Activated CD8-positive, alpha-beta memory T cell treated with anti-CD3 and anti-CD28 coated beads, Interleukin-2, amount 10 ng/mL, durations not matched to agents 7 days and 5 days (primary cell): ENCODE measurements at places on chromosomes 7 and 10. TPM values are rescaled to one million over a fixed set of nuclear protein-coding genes. Genes with fewer than 3 reads are reported as not detected.

DNA sequence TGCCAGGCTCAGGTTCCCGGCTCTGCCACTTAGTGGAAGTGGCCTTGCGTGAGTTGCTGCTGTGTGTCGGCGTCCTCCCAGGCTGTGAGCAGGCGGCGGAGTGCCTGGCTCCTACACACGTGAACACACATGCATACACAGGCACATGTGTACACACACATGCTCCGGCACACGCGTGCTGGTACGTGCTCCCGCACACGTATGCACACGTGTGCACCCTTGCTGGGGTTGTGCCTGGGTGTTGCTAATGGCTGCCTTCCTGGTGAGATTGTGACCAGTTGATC is 107.6 kb downstream of the INPP5A start:
- no peaks in the 10 kb centered on the region for H3K27me3 ChIP-seq
- H3K27ac ChIP-seq, result no peak overlapping the region
- H3K36me3 ChIP-seq, result no peaks in the 10 kb centered on the region
- no peak overlapping the region for H3K4me3 ChIP-seq
- DNase-seq, result no peak

DNA sequence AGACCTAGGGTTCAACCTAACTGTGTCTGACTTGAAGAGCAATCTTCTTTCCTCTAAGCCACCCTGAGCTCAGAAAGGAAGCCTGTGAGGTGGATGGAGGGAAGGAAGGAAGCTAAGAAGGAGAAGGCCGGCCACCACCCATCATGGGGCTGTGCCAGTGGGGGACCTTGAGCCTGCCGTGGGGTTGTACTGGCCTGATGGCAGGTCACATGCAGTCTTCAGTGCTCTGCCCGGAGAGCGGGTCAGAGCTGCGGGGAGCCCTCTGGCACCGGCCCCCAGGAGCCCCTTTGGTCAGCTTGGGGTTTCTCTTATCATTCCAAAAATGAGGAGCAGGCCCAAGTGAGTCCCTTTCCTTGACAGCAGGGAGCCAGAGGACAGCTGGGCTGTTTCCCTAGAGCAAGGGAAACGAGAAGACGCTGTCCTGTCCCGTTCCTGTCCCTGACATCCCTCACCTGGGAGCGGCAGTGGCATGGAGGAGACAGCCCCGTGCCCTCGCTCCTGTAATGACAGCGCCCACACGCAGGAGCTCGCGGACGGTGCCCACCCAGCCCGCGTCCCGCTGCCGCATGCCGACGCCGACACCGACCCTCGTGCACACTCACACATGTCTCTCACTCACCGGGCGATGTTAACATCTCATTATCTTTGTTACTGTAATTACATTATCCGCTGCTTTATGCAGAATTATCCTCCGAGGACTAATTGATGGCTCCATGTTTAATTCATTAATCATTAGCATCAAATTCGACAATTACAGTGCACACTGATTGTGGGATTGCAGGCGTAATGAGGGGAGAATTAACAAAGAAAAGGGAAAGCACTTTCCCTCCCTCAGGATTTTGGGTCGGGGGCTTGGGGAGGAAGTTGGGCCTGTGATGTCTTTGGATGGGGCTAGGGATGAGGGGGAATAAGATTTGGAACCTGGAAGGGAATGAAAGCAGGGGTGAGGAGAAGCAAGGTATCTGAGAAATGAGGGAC is 31.3 kb downstream of the GBX1 start:
- H3K27me3 ChIP-seq, result no peaks in the 10 kb centered on the region
- H3K36me3 ChIP-seq, result no peaks in the 10 kb centered on the region
- no peak overlapping the region for H3K4me3 ChIP-seq
- H3K4me1 ChIP-seq, result no peaks in the 10 kb centered on the region

DNA sequence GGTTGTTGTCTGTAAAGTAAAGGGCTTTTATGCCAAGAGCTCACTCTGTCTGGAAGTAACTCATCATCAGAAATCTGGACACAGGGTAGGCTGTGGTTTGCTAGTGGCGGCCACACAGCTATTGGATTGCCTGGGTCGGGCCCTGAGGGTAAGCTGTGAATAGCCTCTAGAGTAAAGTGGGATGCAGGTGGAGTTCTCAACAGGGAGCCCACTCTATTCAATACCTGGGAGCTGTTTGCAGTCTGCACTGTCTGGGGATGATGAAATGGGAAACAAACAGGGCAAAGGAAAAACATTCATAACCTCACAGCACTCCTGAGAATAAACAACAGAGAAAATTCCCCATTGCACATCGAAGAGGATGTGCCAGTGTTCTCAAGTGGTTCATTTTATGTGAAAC is 582.6 kb downstream of the CALN1 start:
- H3K36me3 ChIP-seq, result no peaks in the 10 kb centered on the region
- H3K4me1 ChIP-seq, result no peaks in the 10 kb centered on the region
- H3K27me3 ChIP-seq, result no peaks in the 10 kb centered on the region
- no peak for DNase-seq
- H3K4me3 ChIP-seq, result no peak overlapping the region
- H3K27ac ChIP-seq, result no peak overlapping the region

The LIPN gene
- not detected for total RNA-seq

GRCh38 chr7:18038382-18038781 is 10.7 kb upstream of the PRPS1L1 start:
- no peak overlapping the region for H3K27ac ChIP-seq
- H3K27me3 ChIP-seq, result peaks cover 3% of the 10 kb centered on the region
- no peak overlapping the region for H3K4me3 ChIP-seq
- H3K36me3 ChIP-seq, result no peaks in the 10 kb centered on the region
- no peak for DNase-seq

DNA sequence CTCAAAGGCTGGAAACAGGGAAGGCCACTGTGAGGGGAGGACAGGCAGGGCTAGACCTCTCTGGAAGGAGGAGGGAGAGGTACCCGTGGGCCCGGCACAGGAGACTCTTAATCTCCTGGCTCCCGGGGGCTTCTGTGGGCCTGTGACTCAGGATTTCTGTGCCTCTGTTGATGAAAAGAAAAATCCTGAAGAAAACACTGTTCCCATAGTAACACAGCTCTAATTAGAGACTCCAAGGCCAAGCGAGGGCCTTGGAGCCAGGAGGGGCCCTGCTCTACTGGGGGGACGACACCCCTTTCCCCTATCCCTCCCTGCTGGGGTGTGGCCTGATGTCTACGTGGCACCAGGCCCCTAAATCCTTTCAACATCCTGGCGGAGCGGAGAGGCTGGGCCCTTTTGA is 174.1 kb upstream of the TNRC18 start:
- H3K36me3 ChIP-seq, result no peaks in the 10 kb centered on the region
- DNase-seq, result no peak
- H3K27me3 ChIP-seq, result peaks cover 16% of the 10 kb centered on the region
- H3K4me1 ChIP-seq, result peaks cover 29% of the 10 kb centered on the region

The SLC26A3 gene
- total RNA-seq, result not detected

- H3K4me1 ChIP-seq, result peaks cover 16% of the 10 kb centered on the region
- no peak overlapping the region for H3K27ac ChIP-seq
- no peaks in the 10 kb centered on the region for H3K36me3 ChIP-seq
- no peak for DNase-seq
- no peak overlapping the region for H3K4me3 ChIP-seq
- peaks cover 39% of the 10 kb centered on the region for H3K27me3 ChIP-seq
Measured at GRCh38 chr10:95445223-95445836, 115.8 kb downstream of the SORBS1 start.

GRCh38 chr7:135102372-135102771 is 45.5 kb upstream of the TMEM140 start:
- no peak for DNase-seq
- no peak overlapping the region for H3K4me3 ChIP-seq
- H3K27ac ChIP-seq, result no peak overlapping the region
- H3K36me3 ChIP-seq, result no peaks in the 10 kb centered on the region

GRCh38 chr10:11162828-11163599 is 145.3 kb downstream of the CELF2 start:
- H3K36me3 ChIP-seq, result peaks cover 13% of the 10 kb centered on the region
- peaks cover 39% of the 10 kb centered on the region for H3K4me1 ChIP-seq
- DNase-seq, result peak; percentile 95
- H3K27me3 ChIP-seq, result no peaks in the 10 kb centered on the region
- H3K4me3 ChIP-seq, result no peak overlapping the region
- peak overlapping the region; percentile 97 for H3K27ac ChIP-seq

DNA sequence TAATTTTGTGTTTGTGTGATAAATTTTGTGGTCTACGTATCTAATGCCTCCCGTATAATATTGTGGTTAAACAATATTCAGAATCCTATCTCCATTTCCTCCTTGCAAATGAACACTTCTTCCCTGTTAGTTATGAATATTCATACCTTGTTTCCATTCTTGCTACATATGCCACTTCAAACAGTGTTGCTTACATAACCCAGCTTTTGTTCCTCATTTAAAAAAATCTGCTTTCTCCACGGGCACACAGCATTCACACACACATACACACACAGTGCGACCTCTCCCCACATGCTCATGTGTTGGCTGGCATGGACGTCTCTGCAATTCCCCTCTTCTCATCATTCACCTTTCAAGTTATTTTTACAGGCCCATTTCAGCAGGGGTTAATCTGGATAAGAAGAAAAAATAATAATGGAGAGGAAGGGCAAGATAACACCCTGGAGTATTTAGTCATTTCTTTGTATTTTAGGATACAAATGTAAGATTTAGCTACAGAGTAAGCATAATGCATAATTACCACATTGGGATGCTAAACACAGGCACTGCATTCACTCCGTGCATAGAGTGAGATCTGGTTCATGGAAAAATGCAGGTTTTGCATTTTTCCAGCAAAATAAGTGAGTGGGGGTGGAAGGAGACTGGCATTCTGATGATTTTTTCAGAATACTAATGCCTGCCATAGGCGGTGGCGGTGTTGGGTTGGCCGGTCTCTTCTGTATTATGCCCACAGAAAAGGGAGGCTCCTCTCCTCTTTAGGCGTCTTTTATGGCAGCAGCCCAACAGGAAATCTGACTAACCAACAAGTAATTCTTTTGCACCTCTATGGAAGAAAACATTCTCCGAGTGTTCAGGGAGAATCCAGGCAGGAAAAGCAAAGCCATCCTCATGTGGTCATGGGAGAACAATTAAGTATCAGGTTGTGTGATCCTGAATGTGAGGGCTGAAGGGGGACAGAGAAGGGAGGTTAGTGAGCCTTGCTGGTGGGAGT is 31.7 kb upstream of the ELMO1 start:
- DNase-seq, result no peak
- no peak overlapping the region for H3K27ac ChIP-seq
- peaks cover 60% of the 10 kb centered on the region for H3K27me3 ChIP-seq
- no peaks in the 10 kb centered on the region for H3K36me3 ChIP-seq
- no peaks in the 10 kb centered on the region for H3K4me1 ChIP-seq

DNA sequence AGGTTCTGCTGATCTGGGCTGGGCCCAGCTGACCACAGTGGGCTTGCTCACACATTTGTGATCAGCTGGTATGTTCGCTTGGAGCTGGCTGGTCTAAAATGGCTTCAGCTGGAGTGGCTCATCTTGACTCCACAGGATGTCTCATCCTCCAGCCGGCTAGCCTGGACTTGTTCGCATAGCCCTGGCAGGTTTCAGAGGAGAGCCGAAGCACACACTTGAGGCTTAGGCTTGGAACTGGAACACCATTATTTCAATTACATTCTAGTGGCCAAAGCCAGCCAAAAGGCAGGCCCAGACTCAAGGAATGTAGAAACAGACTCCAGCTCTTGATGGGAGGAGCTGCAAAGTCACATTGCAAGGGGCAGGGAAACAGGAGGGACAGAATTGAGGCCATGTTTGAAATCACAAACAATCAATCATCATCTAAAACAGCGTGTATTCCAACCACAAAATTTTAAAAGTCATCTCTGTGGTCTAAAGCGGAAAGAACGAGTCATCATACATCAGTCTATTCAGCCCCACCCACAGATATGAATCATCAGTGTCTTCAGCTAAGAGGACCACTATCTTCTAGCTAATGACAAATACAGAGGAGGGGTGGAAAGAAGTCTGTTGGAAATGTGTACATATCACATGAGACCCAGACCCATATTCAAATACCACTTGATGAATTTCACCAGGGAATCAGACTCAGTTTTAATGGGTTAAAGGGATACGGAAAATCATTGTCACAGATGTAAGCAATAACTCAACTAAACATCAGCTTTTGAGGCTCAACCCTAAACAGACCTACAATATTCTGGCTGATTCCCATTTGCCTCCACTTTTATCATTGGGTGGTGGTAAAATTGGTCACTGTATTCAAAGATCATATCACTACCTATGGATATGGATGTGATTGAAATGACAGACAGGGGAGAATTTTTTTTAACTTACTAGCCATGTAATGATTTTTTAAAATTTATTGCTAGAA is 139.0 kb upstream of the MKLN1 start:
- peak overlapping the region; percentile 92 for H3K27ac ChIP-seq
- H3K27me3 ChIP-seq, result no peaks in the 10 kb centered on the region
- peak; percentile 76 for DNase-seq
- peaks cover 56% of the 10 kb centered on the region for H3K4me1 ChIP-seq

- H3K4me3 ChIP-seq, result no peak overlapping the region
- no peak overlapping the region for H3K27ac ChIP-seq
- no peaks in the 10 kb centered on the region for H3K27me3 ChIP-seq
- peaks cover 4% of the 10 kb centered on the region for H3K4me1 ChIP-seq
- H3K36me3 ChIP-seq, result no peaks in the 10 kb centered on the region
Measured at GRCh38 chr7:102223184-102223583, 63.5 kb upstream of the SH2B2 start.

The KCP gene
- total RNA-seq, result 0.52 TPM

GRCh38 chr10:73817826-73818225 is 6.4 kb upstream of the NDST2 start:
- no peak overlapping the region for H3K4me3 ChIP-seq
- no peaks in the 10 kb centered on the region for H3K4me1 ChIP-seq
- peaks cover 7% of the 10 kb centered on the region for H3K36me3 ChIP-seq
- H3K27ac ChIP-seq, result no peak overlapping the region

The GFRA1 gene
- not detected for total RNA-seq

DNA sequence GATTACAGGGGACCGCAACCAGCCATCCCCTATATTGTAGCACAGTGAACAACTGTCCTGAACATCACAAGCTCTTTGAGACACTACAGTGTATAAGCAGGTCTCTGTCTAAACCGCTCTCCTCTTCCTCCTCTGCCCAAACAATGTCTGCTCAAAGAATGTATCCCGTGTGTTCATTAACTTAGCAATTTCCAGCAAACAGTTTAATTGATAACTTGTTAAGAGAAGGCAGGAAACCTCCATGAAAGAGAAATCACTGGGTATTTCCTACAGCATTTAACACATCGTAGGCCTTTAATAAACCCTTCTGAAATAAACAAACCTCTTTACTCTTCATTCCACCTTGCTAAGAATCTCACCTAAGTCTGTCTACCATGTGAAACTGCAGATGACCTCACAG is 1.5 kb downstream of the PMS2 start:
- H3K27me3 ChIP-seq, result no peaks in the 10 kb centered on the region
- H3K4me3 ChIP-seq, result peak overlapping the region; percentile 89
- peaks cover 13% of the 10 kb centered on the region for H3K36me3 ChIP-seq
- peaks cover 40% of the 10 kb centered on the region for H3K4me1 ChIP-seq
- peak overlapping the region; percentile 33 for H3K27ac ChIP-seq
